ENCODE measurements at places on chromosomes 5 and 9.

DNA sequence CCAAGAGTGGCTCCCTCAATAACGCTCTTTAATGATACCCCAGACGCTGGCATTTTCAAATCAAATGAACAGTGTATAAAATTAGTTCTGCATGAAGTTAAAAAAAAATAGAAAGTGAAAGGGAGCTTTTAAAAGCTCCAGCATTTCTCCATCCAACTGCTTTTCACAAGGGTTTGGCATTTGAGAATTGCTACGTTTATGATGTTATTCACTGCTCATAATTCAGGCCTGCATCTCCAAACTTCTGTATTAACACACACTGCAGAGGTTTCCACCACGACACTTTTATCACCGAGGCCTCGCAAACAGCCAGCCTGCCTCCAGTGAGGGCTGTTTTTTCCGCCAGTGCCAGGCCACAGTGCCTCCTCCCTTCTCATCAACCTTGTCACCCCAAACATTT is 205.5 kb upstream of the EFNA5 start:
- no peak for DNase-seq

DNA sequence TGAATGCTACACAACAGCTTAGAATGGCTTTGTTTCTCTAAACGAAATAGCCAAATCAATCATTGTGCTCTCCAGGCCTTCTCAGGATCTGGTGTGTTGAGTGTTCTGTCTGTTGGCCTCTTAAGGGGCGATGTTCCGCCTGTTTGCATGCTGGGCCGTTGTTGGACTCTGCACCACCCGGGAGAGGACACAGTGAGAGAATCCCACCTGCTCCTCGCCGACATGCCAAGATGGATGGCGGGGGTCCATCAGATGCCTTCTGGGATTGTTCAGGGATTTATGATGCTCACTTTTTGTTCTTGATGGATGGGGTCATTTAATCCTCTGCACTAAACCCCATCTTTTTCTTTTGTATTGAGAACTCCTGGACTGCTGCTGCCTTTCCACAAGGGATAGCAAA is 159.9 kb downstream of the NTRK2 start:
- no peak for DNase-seq

DNA sequence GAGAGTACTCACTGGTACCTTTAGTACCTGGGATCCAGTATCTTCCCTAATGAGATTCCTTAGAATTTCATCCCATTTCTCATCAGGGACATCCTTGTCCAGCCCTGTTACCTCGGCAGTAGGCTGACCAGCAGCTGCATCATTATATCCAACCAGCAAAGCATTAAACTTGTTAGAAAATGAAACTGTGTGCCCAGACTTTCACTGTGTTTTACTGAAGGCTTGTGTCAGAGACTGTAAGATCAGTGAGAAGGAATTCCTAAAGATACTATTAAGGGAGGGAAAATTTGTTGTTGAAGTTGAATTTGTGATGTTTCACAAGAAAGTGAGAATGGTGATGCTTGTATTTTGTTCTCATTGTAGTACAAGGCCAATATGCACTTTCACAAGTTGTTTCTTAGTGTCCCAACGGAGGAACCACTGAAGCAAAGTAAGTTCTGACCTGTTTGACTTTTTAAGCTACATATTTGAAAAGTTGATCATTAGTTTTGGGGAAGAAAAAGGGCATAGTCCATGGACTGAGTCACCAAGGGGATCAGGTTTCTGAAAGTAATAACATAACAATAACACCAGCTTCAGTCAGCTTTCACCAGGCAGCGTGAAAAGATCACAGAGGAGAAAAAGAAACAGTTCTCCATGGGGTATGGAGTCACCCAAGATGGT is 48.8 kb downstream of the GRAMD2B start:
- DNase-seq, result peak; percentile 42

- no peak for DNase-seq
These were observed 21.0 kb upstream of the TBCA start for GRCh38 chr5:77797136-77797535.

DNA sequence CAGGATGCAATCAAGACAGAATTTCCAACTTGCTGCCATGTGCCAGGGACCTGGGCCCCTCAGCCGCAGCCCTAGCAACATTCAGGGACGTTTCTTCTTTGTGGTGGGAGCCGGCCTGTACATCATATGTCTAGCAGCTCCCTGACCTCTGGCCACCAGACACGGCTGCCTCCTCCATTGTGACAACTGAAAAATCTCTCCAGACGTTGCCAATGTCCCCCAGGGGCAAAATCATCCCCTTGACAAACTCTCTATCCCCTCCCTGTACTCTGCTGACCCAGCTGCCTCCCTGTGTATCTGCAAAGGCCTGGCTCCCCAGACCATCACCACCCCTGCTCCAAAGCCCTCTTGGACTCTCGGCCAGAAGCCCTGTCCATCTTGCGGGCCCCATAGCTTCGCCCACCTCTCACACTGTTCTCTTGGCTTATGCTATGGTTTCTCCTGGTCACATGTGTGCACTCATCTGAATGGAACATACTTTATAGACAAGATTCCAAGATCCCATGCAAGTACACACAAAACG is 40.8 kb downstream of the BICD2 start:
- no peak for DNase-seq

DNA sequence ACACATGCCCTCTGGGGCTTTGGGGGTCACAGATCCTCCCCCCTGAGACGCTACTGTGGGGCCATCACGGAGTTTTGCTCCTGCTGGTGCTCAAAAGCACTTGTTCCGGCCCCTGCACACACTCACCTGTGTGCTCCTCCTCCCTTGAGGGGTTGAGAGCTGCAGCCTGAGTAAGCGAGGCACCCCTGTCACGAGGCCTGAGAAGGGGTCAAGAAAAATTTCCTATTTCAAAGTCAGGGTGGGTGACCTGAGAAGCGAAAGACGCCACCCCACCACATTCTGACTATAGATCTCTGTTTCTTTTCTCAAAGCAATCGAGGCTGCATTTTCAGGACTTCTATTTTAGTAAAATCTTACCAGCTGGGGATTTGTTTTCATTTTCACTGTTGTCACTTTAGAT is 138.5 kb downstream of the DCP2 start:
- DNase-seq, result no peak
